NCI-H187 treated with DMSO at 0.1 percent for 48 hours (cell line): ENCODE measurements at places on chromosomes 12 and 14.

- DNase-seq, result no peak
These were observed 128.2 kb downstream of the TMEM30B start for GRCh38 chr14:61152851-61153364.

DNA sequence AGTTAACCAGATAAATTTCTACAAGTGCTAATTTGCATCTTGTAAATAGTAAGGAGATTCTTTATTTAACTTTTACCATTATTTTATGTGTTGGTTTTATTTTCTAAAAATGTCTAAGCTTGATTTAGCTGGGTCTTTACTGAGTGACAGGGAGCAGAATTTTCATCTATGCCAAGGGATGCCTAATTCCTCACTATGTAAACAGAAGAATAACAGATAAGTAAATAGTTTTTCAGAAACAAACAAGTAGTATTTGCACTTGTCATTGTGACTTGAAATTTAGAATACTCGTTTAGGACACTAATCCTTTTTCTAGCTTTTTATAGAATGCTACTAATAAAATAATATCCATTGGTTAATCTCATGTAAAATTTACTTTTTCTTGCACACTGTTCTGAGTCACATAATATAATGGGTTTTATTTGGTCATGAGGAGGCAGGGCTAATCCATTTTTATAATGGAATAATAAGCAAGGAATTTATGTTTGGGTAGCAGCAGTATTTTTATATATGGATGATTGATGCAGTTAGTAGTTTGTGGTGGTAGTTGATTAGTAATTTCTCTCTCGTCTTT, 746.5 kb downstream of the SLC6A15 start:
- no peak for DNase-seq

DNA sequence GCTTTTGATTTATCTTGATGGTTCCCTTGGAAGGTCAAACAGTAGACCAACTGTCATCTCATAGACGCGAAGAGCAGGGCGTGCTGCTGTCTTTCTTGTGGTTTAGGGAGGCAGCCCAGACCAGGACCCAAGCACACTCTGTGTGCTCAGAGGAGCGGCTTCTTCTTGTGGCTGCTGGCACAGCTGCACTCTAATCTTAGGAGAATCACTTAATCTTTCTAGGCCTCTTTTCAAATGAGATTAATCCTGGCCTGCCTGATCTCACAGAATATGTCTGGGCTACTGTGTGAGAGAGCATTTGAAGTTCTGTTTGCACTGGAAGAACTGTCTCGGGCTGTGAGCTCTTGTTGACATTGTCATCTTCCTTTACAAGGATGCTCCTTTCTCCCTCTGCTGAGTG, 60.0 kb upstream of the TRAF3 start:
- DNase-seq, result no peak

- DNase-seq, result no peak
These were observed 178.8 kb downstream of the ETNK1 start for GRCh38 chr12:22803725-22804124.

GRCh38 chr14:73660511-73660910, 15.7 kb downstream of the DNAL1 start:
- no peak for DNase-seq

- peak; percentile 21 for DNase-seq
These were observed at the start of gene ERO1A for GRCh38 chr14:52695481-52696091. Gene ERO1A, minus strand, starts transcription at chr14:52695558. Its CDS starts 77 bp downstream, at chr14:52695481.

DNA sequence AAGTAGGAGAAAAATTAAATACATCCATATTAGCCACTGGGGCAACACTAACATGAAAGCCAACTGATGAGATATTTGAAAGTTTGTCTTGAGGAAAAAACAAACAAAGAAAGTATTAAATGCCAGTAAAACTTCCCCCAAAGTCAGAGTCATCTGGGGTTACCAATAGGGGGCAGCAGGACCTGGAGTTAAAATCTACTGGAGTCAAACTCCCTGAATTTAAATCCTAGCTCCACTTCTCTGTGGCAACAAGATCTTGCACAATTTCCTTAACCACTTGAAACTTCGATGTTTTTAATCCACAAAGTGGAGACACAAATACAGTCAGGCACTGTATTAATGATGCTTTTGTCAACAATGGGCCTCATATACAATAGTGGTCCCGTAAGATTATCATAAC, 14.4 kb downstream of the PLEKHG7 start:
- DNase-seq, result no peak

DNA sequence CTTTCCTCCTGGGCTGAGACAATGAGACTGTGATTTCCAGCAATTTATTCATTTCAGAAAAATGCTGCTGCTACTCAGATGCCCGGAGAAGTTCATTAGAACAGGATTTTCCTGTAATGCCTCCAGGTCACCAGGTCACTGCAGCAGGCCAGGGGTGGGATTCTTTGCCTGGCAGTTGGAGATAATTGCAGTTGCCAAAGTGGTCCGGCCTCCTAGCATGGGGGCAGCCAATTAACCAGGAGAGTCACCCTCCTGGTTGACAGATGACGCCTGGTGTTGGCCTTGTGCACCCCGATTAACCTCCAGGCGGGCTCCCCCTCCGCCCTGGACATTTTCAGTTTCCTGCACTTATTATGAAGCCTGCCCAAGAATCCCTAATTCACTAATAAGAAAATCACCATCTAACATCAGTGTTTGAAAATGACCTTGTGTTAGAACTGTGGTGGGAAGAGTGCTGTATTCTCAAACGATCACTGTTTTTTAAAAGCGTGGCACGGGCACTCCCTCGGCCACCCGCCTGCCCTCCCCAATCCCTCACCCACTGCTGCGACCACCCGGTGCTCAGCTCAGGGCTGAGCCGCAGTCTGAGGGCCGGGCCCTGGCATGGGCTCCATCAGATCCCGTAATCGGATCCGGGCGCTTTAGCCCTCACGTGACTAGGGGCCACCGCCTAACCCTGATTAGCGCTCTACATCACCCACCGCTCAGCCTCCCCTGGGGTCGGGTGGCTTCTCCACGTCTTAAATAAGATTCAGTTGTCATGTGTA, 12.9 kb downstream of the RIMBP2 start:
- no peak for DNase-seq

DNA sequence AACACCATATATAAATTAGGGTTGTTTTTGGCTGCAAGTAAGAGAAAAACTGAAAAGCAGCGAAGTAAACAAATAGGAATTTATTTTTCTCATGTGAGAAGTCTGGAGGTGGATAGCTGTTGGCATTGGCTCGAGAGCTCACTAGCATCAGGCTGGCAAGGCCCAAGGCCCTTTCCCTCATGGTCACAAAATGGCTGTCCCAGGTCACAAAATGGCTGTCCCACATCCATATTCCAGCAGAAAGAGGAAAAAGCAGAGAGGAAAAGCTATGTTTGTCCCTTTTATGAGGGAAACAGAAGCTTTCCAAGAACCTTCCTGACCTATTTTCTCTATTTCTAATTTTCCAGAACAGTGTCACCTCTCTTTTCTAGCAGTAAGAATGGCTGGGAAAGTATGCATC, 7.5 kb downstream of the CCDC60 start:
- DNase-seq, result no peak

GRCh38 chr12:22285846-22286245, 48.7 kb downstream of the ST8SIA1 start:
- DNase-seq, result no peak

DNA sequence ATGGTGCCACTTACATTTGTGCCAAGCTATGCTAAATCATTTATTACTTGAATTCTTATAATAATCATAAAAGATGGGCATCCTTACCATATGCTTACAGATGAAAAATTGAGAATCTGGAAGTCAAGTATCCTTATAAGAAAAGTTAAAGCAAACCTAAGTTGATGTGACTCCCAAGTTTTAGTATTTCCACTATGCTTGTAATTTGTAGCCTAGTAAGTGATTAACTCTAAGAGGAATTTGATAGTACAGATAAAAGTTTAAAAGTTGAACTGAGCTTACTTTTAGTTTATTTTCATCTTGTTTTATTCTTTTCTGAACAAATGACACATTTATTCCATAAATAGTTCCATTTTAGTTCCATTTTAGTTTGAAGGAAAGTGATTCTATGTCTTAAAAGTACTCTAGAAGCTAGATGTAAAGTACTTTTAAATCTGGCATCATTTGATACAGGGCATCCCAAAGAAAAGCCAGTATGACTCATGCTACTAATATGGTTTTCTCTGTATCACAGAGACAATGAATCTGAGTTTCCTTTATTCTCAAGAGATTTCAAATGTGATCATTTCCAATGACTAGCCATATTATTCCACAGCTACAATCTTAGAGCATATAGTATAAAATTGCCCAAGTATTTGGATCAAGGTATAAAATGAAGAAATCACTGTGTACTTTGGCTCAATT, 596.0 kb downstream of the SLC16A7 start:
- no peak for DNase-seq

- no peak for DNase-seq
These were observed 160.2 kb downstream of the PRIMA1 start for GRCh38 chr14:93628048-93628447.

- peak; percentile 83 for DNase-seq
These were observed 19.8 kb downstream of the GALNT6 start for GRCh38 chr12:51371295-51371953.

- DNase-seq, result no peak
These were observed 193.9 kb downstream of the TRHDE start for GRCh38 chr12:72465940-72466630.

- DNase-seq, result no peak
These were observed 518 bp downstream of the GSKIP start for GRCh38 chr14:96363751-96364336.

DNA sequence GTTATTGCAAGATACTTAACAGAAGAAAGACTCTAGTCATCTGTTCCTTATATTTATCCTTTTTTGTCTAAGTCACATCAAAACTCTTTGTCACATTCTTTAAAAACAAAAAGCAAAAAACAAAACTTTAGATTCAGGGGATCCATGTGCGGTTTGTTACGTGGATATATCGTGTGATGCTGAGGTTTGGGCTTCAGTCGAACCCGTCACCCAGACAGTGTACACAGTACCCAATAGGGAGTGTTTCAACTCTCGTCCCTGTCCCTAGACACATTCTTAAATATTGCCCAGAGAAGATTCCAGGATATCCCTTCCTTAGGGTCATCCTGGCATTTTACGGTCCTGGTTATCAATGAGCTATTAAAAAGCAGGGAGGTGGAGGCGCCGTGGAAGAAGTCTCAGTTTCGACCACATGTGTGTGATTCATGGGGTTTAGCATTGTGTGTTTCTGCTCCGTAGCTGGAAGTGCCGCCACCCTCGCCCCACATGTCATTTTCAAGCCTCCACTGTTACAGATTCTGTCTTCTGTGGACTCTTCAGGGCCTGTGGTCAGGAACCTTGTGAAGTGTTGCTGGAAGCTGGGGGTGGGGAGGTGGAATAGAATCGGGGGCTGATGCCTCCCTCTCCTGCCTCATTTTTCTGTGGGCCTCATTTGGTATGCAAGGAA, 19.9 kb downstream of the CCND2 start:
- DNase-seq, result no peak

GRCh38 chr14:103731916-103732867, 16.6 kb downstream of the ZFYVE21 start:
- DNase-seq, result no peak

DNA sequence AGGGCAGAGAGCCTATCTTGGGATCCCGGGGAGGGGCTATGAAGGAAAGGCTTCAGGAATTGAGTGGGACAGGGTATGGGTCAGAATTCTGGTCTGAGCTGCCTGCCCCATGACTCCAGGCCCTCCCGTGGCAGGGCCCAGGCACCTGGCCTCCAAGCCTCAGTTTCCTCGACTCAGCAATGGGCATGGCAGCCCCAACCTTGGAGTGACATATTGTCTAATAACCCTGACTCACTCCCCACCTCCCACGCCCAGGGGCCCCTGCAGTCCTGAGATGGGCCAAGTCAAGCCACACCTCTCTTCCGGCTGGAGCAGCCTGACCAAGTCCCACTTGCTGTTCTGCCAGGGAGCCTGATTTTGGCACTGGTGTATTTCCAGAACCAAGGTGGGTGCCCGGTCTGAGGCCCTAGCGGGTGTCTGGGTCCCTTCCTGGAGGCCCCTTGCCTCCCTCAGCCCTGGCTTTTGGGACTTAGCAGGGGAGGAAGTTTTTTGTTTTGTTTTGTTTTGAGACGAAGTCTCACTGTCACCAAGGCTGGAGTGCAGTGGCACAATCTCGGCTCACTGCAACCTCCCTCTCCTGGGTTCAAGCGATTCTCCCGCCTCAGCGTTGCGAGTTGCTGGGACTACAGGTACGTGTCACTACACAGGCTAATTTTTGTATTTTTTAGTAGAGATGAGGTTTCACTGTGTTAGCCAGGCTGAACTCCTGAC, 40.3 kb upstream of the RCOR1 start:
- no peak for DNase-seq

DNA sequence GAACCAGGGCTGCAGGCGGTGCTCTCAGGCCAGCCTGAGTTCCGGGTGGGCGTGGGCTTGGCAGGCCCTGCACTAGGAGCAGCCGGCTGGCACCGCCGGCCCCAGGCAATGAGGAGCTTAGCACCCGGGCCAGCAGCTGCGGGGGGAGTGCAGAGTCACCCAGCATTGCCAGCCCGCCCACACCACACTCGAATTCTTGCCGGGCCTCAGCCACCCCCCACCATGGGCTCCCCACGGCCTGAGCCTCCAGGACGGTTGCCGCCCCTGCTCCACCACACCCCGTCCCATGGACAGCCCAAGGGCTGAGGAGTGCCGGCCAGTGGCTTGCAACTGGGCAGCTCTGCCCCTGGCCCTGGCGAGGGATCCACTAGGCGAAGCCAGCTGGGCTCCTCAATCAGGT, 453.4 kb downstream of the TMTC2 start:
- DNase-seq, result no peak

- no peak for DNase-seq
These were observed 236.1 kb upstream of the DDHD1 start for GRCh38 chr14:53389202-53389601.

GRCh38 chr12:43112101-43112920, 439.7 kb downstream of the ADAMTS20 start:
- no peak for DNase-seq

GRCh38 chr14:105340821-105341733, 26.5 kb downstream of the PACS2 start:
- no peak for DNase-seq
